NCI-H1417 (cell line): ENCODE measurements at places on chromosomes 12 and 14.
A peak's percentile ranks its signal among the peaks of the same experiment; 100 is the strongest.

- no peak for DNase-seq
These were observed 289.3 kb downstream of the DUSP6 start for GRCh38 chr12:89062996-89063395.

DNA sequence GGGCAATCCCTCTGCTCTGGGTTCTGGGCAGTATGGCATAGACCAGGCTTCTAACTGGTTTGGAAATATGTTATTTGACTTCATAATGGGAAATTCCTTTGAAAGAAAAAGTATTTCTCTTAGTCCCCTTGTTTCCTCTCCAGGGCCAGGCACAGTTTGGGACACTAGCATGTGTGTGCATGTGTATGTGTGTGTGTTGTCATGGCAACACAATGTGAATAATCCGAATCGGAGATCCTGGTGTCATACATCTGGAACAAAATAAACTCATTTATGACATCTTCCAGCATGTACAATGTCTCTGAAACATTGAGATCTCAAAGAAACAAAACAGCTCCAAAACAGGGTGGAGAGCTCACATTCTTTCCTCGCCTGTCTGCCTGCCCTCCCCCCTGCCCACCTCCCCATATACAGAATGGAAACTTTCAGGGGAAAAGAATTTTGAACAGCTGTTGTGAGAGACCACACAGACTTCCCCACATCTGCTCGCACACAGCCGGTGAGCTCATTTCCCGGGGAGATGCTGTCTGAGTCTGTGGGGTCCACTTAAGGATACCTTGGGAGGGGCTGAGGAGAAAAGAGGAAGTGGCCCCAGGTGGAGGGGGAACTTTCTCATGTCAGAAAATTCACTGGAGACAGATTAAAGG, 55.5 kb upstream of the PARP11 start:
- no peak for DNase-seq

- peak; percentile 52 for DNase-seq
These were observed at the start of gene ATN1 for GRCh38 chr12:6927379-6928021. ATN1 (plus strand) TSS chr12:6927959; CDS start chr12:6934002, 6,043 bp downstream.

- DNase-seq = no peak
These were observed 34.8 kb downstream of the KCNK13 start for GRCh38 chr14:90096566-90096965.

DNA sequence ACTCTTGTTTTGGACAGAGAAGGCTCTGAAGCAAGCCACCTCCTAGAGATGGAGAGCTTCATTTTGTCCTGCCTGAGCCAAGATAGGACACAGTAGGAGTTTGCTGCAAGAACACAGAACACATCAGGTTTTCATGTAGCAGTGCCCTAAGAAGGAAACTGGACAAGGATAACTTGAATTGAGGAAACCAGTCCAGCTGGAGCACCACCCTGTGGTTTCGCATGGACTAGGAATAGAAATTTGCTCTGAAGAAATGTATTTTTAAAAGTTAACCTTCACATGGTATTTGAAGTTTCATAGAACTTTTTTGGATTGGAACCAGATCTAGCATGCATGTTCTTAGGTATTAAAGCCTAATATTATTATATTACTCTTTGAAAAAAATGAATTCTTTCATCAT, 68.8 kb downstream of the RERG start:
- no peak for DNase-seq

- DNase-seq = no peak
These were observed 53.0 kb upstream of the RPH3A start for GRCh38 chr12:112738531-112738930.

DNA sequence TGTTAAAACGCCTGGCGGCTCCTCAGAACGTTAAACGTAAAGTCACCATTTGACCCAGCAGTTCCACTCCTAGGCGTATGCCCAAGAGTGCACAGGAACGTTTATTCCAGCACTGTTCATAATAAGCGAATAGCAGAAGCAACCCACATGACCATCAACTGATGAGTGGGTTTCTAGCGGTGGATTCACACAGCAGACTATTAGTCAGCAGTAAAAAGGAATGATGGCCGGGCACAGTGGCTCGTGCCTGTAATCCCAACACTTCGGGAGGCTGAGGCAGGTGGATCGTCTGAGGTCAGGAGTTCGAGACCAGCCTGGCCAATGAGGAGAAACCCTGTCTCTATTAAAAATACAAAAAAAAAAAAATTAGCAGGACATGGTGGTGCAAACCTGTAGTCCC, 22.4 kb upstream of the FBRSL1 start:
- DNase-seq = no peak

GRCh38 chr14:41393512-41393911, 213.2 kb upstream of the LRFN5 start:
- DNase-seq = no peak
